A549 treated with dexamethasone at 1 μM for 4 hours (cell line): ENCODE measurements at places on chromosomes 16 and 17. TPM values are rescaled to one million over a fixed set of nuclear protein-coding genes. Genes with fewer than 3 reads are reported as not detected.

The HAGHL gene
- total RNA-seq = 15.8 to 17.8 TPM (median 16.5 TPM) in 5 replicates

The TAF15 gene
- total RNA-seq = 206 to 236 TPM (median 230 TPM) in 5 replicates

The C17orf107 gene
- 0.26 to 0.39 TPM (median 0.28 TPM) in 5 replicates for total RNA-seq

The QPRT gene
- 0.48 to 1.0 TPM (median 0.86 TPM) in 5 replicates for total RNA-seq

The PIPOX gene
- total RNA-seq = 0.07 to 0.29 TPM (median 0.10 TPM) in 5 replicates

The SMTNL2 gene
- 0.23 to 0.89 TPM (median 0.28 TPM) in 5 replicates for total RNA-seq

The PPY gene
- total RNA-seq = not detected in 5 replicates

The KRT25 gene
- total RNA-seq = not detected in 5 replicates

The DOC2B gene
- 1.6 to 2.5 TPM (median 2.3 TPM) in 5 replicates for total RNA-seq

The C16orf96 gene
- 0.04 to 0.06 TPM (median 0.06 TPM) in 5 replicates for total RNA-seq

The ADPRM gene
- total RNA-seq = 6.1 to 8.1 TPM (median 7.6 TPM) in 5 replicates

The SLC12A4 gene
- total RNA-seq = 14.8 to 35.2 TPM (median 27.8 TPM) in 5 replicates
